ENCODE measurements at places on chromosomes 11 and 22.

- DNase-seq: no peak
Observed at GRCh38 chr11:1073261-1073724, 1.4 kb upstream of the MUC2 start.

DNA sequence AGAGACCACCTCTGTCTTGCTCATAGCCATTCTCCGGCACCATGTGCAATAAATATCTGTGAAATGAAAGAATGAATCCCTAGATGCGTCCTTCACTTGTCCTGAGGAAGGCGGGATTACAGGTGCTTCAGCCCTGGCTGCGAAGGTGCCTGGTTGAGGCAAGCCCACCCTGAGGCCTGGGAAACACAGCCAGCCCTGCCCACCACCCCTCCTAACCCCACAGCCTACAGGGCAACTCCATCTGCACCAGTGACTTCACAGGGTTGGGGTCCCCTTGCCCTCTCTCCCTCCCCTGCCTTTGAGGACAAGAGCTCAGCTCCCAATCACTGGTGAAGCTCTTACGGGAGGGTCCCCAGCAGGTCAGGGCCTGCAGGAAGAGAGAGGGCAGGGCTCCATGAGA lies 17.5 kb upstream of the SCGB1A1 start:
- no peak for DNase-seq

GRCh38 chr11:95485115-95485900 lies 254.3 kb upstream of the SESN3 start:
- DNase-seq: no peak

- no peak for DNase-seq
Observed at GRCh38 chr22:40594924-40595323, 41.6 kb downstream of the MRTFA start.

DNA sequence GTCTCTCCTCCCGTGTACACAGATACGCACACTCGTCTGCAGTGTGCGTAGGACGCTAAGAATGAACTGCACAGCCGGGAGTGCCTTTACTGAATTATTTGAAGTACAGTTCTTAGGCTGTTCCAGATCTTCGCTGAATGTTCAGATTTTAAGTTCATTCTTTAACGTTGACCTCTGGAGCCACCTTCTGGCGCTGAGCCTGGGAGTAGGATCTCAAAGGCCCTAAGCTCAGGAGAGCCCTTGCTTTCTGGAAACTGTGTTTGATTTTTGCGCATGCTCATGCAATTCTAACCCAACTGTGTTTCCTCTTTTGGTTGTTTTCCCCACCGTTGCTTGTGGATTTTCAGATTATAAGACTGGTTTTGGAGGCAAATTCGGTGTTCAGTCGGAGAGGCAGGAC lies 22.8 kb downstream of the CTTN start:
- no peak for DNase-seq

GRCh38 chr11:46696212-46696558 lies 4.2 kb downstream of the ARHGAP1 start:
- no peak for DNase-seq

- no peak for DNase-seq
Observed at GRCh38 chr11:119120639-119121007, 757 bp upstream of the HINFP start.

DNA sequence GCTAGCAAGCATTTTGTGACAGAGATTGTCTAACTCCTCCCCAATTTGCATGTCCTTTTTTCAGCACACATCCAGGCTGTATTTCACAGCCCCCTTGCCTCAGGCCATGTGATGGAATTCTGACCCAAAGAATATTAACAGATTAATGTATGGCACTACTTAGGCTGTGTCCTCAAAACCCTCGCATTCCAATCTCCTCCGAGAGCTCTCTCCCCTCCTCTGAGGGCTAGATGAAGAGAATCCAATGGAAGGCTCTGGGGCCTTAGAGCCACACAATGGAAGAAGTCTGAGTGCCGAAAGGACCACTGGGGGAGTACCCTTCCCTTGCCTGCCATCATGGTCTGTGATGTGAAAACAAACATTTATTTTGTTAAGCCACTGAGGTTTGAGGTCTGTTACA lies 13.7 kb upstream of the NNMT start:
- DNase-seq: no peak

GRCh38 chr11:29962243-29962642 lies 54.6 kb downstream of the KCNA4 start:
- no peak for DNase-seq

DNA sequence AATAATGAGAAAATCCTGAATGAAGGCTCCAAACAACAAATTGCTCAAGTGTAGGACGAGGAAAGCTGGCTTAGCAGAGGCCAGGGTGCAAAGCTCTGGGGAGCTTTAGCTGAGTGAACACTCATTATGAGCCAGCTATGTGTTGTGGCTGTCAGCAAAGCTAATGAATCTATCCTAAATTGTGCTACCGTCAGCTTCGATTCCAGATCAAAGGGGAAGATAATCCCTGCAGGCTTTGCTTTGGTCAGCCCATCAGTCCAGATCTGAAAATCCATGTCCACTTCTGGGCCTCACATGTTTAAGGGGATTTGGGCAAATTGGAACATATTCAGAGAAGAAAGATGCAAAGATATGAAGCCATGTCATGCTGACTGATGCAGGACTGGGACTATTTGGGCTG lies 180.9 kb upstream of the ZBED5 start:
- no peak for DNase-seq

GRCh38 chr11:76218449-76219178 lies 12.3 kb upstream of the WNT11 start:
- DNase-seq: no peak

GRCh38 chr22:31104869-31105268 lies 2.5 kb downstream of the SELENOM start:
- DNase-seq: no peak

- no peak for DNase-seq
Observed at GRCh38 chr11:104060820-104061219, 24.4 kb downstream of the DDI1 start.

DNA sequence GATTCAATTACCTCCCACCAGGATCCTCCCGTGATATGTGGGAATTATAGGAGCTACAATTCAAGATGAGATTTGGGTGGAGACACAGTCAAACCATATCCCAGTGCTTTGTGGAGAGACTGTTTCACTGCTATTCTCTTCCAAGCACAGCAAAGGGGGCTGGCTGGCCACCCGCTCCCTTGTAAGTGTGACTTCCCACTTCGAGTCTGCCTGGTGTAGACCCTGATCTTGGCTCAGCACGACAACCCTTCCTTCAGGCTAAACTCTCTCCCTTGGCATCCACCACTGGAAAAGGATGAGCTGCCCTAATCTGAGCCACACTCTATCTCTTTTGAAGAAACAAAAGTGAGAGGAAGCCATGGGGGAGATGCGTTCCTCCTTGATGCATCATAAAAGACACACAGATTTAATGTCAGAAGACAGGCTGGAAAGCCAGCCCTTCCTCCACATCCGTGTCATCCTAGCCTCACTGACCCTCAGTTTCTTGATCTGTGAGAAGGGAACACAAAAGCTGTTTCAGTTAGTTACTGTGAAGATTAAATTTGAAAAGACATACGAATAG lies 64.7 kb upstream of the CDON start:
- no peak for DNase-seq

DNA sequence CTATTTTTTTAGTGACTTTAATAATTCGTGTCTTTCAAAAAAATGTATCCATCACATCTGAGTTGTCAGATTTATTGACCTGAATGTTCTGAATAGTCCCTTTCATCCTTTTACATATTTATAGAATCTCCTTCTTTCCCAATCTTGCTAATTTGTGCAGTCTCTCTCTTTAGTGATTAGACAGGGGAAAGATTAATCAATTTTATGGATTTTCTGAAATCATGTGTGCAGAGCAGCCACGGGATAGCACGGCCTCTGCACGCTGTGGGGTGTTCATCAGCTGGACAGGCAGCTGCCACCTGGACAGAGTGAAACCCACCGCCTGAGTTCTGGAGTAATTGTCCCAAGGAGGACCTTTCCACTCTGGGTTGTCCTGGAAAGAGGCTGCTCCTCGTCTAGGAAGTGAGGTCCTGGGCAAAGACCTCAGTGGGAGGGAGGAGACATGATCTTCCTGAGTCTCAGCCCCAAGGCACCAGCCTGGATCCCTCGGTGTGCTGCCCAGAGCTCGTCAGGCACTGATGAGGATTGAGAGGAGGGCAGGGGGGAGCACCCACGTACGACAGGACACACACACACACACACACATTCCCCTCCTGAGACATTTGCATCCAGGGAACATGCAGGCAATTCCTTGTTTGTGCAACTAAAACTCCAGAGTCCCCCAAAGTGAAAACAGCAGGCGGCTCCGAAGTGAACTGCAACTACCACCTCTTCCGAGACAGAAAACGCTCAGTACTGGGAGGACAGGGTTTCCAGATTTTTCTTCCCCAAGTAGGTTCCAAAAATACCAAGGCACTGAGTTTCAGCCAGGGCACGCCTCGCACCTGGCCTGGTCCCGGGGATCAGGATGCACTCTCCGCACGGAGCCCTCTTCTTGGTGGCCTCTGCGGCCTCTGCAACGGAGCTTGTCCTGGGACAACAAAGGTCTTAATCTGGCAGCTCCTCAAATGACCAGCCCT lies 22.5 kb upstream of the KRTAP5-6 start:
- DNase-seq: no peak

DNA sequence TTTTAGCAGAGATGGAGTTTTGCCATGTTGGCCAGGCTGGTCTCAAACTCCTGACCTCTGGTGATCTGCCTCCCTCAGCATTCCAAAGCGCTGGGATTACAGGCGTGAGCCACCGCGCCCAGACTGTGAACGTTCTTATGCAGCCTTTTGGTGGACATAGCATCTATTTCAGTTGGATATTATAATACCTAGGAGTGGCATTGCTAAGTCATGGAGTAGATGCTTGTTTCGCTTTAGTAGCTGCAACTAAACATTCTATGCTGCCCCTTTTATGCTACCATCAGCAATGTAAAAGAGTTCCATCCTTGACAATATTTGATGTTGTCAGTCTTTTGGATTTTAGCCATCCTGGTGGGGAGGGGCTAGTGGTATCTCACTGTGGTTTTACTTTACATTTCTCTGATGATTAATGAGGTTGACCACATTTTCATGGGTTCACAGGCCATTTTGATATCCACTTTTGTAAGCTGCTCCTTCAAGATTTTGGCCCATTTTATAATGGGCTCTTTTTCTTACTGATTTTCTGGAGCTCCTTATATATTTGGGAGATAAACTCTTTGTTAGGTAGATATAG lies 16.5 kb upstream of the APOBEC3A start:
- DNase-seq: no peak

- DNase-seq: peak; percentile 54
Observed at GRCh38 chr22:36156515-36157419, 3.8 kb downstream of the APOL3 start.

- DNase-seq: no peak
Observed at GRCh38 chr11:62419314-62419929, 589 bp downstream of the SCGB1A1 start.

- DNase-seq: no peak
Observed at GRCh38 chr11:112812729-112813128, 148.5 kb upstream of the NCAM1 start.

GRCh38 chr11:75475767-75476650 lies 43.0 kb upstream of the KLHL35 start:
- no peak for DNase-seq

- peak; percentile 85 for DNase-seq
Observed at GRCh38 chr22:36123673-36124630, 36.6 kb downstream of the APOL3 start.

GRCh38 chr11:123416566-123416965 lies 13.5 kb upstream of the GRAMD1B start:
- DNase-seq: no peak

GRCh38 chr11:61885166-61885778 lies 6.1 kb downstream of the FADS3 start:
- DNase-seq: no peak

- DNase-seq: no peak
Observed at GRCh38 chr11:123479048-123479837, 49.2 kb downstream of the GRAMD1B start.

Measured in effector CD8-positive, alpha-beta T cell (primary cell).